ENCODE measurements at places on chromosomes 4 and X.

GRCh38 chr4:37489697-37490096, 196.5 kb downstream of the RELL1 start:
- no peak for DNase-seq

GRCh38 chr4:76624241-76624681, 189.2 kb downstream of the SHROOM3 start:
- DNase-seq, result no peak

- DNase-seq, result no peak
Measured at GRCh38 chrX:151715752-151716151, at the start of gene FATE1. FATE1 (plus strand) TSS chrX:151716035; CDS start chrX:151716120, 85 bp downstream.

- DNase-seq, result no peak
Measured at GRCh38 chrX:30572678-30573077, 4.9 kb downstream of the TASL start.

DNA sequence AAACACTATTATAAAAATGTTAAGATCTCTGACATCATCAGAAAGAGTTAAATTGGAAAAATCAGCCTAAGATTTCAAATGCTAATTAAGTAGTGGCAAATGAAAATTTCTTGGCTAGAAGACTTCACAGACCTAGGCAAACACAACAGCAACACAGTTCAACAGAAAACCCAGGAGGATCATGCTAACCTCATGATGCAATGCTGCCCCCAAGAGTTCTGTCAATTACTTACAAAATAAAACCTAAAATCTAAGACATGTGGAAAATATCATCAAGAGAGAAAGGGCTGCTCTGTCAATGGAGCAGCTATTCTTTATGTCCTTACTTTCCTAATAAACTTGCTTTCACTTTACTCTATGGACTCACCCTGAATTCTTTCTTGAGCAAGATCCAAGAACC, 21.0 kb downstream of the S100G start:
- DNase-seq, result peak; percentile 9

DNA sequence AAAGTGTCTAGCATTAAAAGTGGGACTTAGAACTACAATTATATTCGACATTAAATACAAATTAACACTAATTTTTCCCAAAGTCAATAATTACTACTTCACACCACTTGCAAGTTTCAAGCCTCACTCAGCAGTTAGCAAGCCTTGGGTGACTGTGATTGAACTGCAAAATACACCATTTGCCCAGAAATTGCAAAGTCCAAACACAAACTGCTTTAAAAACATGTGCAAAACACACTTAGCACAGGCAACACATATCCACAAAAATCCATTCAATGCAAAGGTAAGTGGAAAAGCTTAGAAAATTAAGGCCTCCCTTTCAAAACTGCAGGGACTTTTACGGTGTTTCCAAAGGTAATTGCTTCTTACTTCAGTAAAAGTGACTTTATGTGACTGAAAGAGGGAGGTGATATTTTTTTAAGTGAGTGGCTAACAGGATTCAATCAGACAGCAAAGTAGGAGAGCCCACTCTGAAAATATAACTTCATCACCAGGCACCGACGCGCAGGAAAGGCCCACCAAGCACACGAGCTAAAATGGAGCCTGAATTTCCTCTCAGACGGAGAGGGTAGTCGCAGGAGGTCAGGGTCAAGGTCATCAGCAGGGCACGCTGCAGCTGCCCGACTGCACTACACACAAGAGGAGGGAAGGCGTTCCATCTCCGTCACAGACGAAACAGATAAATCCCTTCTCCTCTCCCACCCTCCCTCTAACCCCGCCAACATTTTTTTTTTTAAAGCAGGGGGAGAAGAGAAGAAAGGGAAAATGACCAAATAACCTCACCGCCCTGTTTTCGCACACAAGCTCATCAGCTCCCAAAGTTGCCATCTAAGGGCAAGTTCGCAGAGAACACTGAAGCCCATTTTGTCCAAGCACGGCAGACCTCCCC, 3.1 kb downstream of the ZNF827 start:
- no peak for DNase-seq

GRCh38 chr4:132334081-132334480, 815.0 kb upstream of the PCDH10 start:
- DNase-seq, result no peak

DNA sequence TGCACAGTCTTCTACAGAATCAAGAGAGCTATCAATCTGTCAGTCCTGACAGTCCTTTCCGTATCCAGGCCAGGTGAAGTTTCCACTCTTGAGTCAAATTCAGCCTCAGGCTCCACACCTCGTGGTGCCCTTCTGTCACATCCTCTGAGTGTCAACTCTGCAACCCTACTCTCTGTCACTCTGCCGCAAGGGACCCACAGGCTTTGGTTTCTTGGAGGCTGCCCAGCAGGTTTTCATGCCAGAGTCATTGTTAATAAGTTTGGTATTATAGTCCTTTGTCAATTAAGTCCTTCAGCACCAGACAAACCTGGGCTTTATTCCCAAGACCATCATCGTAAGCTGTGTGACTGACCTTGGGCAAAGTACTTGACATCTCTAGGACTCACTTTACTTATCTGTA, 83.4 kb upstream of the KLHL13 start:
- DNase-seq, result no peak

DNA sequence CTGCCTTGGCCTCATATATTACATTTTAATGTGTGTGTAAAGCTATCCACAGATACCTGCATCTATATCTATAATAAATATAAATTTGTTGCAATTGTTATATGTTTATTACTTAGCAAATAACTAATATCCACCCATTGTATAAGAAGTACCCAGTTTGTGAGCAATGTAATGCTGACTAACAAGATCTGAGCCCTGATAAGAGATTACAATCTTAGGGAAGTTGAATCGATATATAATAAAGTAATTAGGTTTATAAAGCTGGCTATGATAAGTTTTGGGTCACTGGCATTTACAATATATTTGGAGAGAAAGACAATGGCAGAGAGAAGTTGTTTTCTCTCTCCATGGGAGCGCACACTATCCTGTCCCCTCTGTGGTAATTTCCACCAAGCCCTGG, 280.6 kb downstream of the NR3C2 start:
- DNase-seq, result no peak

DNA sequence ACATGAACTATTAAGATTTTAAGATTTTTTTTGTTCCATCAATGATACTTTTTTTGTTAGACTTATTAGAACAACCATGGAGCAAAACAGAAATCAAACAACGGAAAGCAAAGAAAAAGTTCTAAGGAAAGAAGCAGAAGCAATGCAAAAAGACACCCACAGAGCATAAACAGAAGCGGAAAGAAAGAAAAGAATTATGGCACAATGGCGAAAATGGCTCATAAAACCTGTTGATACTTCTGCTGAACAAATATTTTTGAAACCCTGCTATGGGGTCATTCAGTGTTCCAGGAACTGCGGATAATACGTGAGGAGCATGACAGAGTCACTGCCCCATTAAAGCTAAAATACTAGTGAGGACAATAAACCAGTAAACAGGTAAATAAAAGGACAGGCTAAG, 138.0 kb downstream of the ADAMTS3 start:
- DNase-seq, result no peak

DNA sequence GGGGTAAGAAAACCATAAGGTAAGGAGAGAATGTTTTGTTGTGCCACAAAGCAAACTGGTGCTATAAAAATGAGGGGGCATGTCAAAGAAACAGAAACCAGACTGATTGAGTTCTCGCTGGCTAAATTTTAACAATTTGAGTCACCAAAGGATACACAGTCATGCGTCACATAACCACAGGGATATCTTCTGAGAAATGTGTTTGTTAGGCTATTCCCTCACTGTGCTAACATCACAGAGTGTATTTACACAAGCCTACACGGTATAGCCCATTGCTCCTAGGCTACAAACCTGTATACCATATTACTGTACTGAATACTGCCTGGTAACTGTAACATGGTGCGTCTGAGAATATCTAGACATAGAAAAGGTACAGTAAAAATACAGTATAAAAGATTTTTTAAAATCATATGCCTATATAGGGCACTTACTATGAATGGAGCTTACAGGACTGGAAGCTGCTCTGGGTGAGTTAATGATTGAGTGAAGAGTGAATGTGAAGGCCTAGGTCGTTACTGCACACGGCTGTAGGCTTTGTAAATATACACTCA, 50.1 kb downstream of the FBXW7 start:
- DNase-seq, result peak; percentile 74

DNA sequence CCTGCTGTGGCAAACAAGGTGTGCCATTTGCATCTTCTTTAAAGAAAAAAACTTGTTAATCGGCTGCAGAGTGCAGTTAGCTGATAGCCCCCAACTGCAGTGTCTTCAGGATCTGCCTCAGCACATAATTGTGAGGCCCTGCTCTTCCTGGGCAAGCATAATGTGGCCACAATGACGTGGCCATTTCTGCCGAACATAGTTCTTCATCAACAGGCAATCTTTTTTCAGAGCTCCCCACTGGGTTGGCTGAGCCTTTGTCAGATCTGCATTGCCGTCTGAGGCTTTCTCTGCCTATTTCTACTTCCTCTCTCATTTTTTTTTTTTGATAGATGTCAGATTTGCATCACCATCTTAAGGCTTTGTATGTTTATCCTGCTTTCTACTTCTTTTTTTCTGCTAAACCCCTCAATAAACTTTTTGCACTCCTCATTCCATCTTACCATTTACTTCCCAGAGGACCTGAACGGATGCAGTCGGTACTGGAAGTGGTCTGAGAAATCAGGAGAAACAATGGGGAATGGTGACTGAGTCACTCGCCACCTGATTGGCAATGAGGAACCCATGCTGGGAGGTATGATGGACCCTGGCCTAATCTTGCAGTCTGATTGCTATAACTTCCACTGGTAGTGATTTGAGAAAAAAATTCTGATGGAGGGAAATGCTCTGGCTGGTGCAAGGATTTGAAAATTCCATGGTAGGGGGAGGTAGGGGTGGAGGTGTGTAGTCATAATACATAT, 21.2 kb upstream of the TAB3 start:
- DNase-seq, result no peak

- no peak for DNase-seq
Measured at GRCh38 chr4:84417997-84418709, 80.9 kb downstream of the NKX6-1 start.

DNA sequence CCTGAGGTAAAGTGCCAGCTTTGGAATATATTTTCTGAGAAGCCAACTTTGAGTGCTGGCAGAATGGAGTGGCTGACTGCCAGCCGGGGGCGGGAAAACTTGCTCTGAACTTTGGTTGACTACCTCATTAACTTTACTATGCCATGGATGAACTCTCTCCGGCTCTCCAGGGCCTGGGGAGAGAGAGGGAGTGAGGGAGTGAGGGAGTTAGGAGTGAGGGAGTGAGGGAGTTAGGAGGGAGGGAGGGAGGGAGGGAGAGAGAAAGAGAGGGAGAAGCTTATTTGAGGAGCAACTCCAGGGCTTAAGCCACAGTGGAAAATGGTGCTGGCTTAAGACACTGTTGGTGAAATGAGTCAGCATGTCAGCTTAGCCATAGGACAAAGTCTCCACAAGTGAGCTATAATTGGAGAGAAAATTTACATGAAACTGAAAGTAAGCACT, 280.9 kb upstream of the RPS6KA3 start:
- DNase-seq, result no peak

DNA sequence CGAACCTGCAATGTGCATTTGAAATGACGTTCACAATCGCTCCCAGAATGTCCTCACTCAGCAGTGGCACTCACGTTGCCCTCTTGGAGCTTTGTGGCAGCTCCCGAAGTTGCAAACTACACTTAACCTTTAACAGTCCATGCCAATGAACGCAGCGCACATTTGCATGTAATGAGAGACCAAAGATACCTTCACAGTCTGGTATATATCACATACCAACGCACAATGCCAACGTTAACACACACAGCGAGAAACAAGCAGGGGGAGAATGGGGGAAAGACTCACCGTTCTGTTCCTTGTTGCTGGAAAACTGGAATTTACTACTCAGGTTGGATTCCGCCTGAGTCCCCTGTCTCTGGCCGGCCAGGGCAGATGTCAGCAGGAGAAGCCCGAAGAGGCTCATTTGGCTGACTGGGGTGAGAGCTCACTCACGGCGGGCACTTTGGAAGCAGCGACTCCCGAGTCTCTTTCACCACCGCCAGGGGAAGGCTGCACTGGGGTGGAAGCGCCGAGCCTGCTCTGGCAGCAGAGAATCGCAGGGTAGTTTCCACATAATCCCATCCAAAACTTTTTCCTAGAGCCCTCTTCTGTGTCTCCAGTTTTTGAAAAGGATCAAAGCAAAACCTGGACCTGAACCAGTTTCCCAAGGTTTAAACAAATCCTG, 966 bp downstream of the PDGFC start:
- no peak for DNase-seq

- DNase-seq, result no peak
Measured at GRCh38 chrX:130974323-130974722, 71.3 kb upstream of the ENOX2 start.

DNA sequence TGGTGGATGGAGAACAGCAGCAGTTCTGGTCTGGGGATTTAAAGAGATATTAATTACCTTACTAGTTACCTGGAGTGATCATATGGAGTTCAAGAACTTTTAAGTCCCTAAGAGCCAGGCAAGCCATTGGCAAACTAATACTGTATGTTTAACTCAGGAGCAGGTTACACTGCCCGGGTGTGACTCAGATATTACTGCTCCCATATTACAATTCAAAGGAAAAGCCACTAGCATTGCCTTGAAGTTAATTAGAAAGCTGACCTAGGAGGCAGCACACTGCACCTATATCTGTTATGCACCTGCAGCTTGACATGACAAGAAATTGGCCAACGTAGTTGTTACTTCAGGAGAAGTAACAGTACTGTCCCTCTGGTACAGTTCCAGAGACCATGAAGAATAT, 47.2 kb downstream of the GRK4 start:
- no peak for DNase-seq

- DNase-seq, result no peak
Measured at GRCh38 chrX:143304518-143304917, 212.8 kb downstream of the SPANXN3 start.

DNA sequence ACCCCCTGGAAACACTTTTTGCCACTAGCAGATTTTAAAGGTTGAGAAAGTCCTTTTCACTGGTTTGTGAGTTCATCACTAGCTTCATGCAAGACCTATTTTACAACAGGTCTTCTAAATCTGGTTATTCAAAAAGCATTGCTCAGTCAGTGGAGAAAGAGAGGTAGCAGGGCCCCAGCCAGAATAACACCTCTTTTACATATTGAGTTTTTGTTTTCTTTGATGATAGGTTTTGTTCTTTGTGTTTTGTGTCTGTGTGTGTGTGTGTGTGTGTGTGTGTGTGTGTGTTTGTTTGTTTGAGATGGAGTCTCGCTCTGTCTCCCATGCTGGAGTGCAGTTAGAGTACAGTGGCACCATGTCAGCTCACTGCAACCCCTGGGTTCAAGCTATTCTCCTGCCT, 2.7 kb upstream of the VEGFC start:
- DNase-seq, result no peak

All from CD4-positive, alpha-beta T cell treated with Interleukin-15 for 4 hours (primary cell).